ENCODE measurements at places on chromosomes 7 and 10. TPM values are rescaled to one million over a fixed set of nuclear protein-coding genes. Genes with fewer than 3 reads are reported as not detected.

The GSTO1 gene
- total RNA-seq, result 348 TPM

DNA sequence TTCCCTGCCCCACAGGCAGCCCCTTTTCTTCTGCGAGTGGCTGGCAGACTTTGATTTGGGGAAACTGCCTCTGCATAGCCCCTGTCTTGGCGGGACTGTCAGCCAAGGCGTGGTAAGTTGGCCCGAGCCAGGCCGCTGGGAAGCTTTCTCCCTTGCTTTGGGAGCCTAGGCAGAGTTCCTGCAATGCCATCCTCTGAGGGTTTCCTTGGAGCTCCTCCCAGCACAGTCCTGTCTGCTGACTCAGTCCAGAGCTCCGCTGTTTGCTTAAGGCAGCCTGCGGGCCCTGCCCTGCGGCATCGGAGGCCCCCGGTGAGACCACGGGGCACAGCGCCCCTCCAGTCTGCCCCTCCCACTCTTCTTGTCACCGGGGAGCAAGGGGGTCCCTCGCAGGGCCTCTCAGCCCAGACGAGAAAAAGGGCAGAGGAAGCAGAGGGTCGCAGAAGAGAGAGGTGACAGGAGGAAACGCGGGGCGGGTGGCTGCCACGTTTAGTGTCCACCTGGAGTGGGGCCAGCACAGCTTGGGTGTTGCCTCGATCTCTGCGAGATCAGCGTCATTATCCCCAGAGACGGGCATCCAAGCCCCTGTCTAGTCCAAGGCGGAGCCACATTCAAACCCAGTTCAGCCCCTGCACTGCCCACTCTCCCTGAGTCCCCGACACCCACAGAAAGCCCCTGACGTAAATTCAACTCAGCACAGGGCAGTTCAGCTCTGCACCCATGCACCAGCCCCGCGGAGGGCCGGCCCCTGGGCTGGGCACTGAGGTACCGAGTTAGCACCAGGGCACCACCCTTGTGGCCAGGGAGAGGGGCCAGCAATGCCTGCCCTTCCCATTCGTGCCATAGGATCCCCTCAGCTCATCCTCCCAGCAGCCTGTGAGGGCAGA lies 59.0 kb upstream of the CHST15 start:
- DNase-seq, result peak; percentile 70

The HIPK2 gene
- 11.6 TPM for total RNA-seq

The CNNM1 gene
- not detected for total RNA-seq

The TDRD1 gene
- under 0.01 TPM for total RNA-seq

- DNase-seq, result no peak
These were observed 75.3 kb upstream of the GRB10 start for GRCh38 chr7:50857804-50858489.

The CAV2 gene
- total RNA-seq, result 247 TPM

- DNase-seq, result no peak
These were observed 107.2 kb downstream of the EPC1 start for GRCh38 chr10:32239769-32240168.

DNA sequence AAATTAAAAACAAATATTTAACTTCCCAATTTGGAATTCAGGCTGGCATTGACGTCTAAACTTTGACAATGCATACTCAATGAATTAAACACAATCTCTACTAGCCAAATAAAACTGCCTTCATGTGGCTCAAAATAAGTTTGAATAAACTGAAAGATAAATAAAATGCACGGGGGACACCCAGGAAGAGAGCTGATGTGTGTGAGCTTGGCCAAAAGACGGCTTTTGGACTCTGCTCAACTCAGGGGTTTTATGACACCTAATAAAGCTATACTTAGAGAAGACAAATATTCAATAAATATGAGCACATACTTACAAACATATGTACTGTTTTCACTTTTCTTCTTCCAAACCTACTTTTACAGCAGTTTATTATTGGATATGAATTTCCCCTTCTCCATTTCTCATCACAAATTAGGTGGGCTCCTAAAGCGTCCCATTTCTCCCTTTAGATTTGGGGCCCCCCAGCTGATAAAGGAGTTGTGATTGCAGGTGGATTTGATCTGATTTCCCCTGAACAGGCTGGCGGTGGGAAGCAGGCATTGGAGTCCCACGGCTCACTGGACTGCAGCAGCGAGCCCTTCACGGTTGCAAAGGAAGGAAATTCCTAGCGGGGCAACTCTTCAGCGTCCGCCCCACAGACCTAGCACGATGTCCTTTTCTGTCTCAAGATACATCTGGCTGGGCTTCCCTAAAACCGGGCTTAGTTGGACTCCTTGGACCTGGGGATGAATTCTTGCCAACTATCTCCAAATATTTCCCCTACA lies 79.6 kb downstream of the INSIG1 start:
- DNase-seq, result no peak

- no peak for DNase-seq
These were observed 482.2 kb upstream of the C7orf33 start for GRCh38 chr7:148108381-148108780.

GRCh38 chr10:3525832-3526449 lies 259.1 kb downstream of the KLF6 start:
- peak; percentile 95 for DNase-seq

- DNase-seq, result no peak
These were observed 95.8 kb upstream of the SH2B2 start for GRCh38 chr7:102190776-102191350.

The FFAR4 gene
- not detected for total RNA-seq

- no peak for DNase-seq
These were observed 8.8 kb upstream of the VIPR2 start for GRCh38 chr7:159153511-159153910.

- no peak for DNase-seq
These were observed 116.6 kb downstream of the INPP5A start for GRCh38 chr10:132654121-132654571.

The KLF14 gene
- not detected for total RNA-seq

The FERD3L gene
- not detected for total RNA-seq

DNA sequence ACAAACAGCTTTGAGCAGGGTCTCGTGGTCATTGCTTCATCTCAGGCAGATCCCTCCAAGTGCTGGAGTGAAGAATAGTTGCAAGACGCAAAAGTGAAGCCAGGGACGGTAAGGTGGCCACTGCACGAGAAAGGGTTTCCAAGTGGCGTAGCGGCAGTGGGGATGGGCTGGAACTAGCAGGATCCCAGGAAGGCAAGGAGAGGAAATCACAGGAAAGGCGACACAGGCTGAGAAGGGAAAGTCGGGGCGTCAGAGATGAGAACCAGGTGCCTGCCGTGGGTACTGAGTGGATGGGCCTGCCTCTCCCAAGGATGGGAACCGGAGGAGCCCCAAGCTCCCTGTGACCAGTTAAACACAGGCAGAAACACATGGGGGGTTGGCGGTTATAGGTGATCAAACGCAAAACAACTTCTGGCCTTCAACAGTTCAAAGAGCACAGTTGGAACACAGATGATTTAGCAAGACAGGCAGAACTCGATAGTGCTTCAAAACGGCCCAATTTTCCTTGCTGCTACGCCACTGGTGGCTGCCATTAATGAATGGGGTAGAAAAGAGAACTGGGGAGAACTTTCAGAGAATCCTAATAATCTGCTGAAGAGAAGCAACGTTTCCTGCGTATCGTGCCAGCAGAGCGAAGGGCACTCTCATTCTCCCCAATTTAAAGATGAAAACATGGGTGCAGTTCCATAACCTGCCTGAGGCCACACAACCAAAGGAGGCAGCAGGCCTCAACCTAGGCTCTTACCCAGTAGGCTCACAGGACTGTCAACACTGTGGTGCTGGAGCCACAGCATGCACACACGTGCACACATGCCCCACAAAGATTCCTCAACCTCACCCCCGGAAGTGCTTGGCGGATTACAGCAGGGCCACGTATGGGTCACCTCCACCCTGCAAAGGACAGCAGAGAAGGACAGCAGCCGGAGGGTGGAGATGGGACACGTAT lies 61.9 kb downstream of the MAD1L1 start:
- no peak for DNase-seq

The TCERG1L gene
- not detected for total RNA-seq

GRCh38 chr10:650886-651615 lies 38.4 kb downstream of the DIP2C start:
- DNase-seq, result no peak

DNA sequence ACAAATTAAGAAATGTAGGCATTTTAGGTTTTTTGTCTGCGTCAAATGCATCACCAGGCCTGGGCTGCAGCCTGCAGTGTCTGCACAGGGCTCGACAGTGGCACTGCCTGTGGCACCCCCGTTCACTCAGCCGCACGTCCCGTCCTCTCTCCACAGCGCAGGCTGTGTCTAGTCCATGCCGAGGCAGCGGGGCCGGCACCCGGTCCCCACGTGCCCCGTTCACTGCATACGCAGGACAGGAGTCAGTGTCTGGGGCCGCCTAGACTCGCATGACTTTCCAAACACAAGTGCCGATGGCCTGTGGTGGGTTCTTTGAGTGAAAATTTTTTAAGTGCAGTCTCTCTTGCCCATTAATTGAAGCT lies 446.4 kb downstream of the PTPRN2 start:
- DNase-seq, result no peak

DNA sequence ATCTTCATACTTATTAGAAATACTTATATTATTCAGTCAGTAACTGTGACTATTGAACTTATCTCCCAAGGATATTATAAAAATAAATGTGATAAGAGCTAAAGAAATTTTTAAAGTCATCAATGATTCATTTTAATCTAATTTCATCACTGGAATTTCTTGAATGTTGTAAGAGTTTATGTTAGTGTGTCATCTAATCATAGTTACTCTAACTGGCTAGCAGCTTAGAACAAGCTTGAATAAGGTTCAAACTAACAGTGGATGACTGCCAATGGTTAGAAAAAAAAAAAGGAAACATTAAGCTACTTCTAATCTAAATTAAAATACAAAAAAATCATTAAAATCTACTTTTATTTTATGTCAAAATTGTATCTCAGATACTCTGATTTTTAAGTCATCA lies 1066.3 kb downstream of the CNTNAP2 start:
- no peak for DNase-seq

- DNase-seq, result peak; percentile 71
These were observed 101.6 kb downstream of the NPSR1 start for GRCh38 chr7:34759477-34760125.

DNA sequence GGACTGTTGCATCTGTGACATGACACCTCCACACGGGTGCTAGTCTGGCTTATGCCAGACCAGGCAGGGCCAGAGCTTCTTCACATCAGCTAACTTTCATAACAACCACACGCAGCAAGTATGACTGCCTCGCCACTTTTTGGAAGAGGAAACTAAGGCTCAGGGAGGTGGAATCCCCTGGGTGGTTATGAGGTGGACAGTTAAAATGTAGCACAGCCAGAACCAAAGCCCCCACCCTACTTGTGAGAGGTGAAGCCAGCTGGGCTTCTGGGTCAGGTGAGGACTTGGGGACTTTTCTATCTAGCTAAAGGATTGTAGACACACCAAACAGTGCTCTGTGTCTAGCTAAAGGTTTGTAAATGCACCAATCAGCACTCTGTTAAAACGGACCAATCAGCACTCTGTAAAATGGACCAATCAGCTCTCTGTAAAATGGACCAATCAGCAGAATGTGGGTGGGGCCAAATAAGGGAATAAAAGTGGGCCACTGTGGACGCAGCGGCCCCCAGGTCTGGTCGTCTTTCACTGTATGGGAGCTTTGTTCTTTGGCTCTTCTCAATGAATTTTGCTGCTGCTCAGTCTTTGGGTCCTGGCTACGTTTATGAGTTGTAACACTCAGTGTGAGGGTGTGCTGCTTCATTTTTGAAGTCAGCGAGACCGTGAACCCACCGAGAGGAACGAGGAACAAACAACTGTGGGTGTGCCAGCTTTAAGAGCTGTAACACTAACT lies 171.0 kb downstream of the PTPN20 start:
- DNase-seq, result no peak

The OPN1SW gene
- total RNA-seq, result not detected
